H1 (cell line): ENCODE measurements at places on chromosomes 12 and 14.

- peaks cover 23% of the 10 kb centered on the region for H3K27me3 ChIP-seq
- no peak overlapping the region for H3K27ac ChIP-seq
- peaks cover 11% of the 10 kb centered on the region; the same call in 1 of the 2 replicates for H3K4me1 ChIP-seq
- no peak overlapping the region for H3K4me3 ChIP-seq
Observed at GRCh38 chr12:88952562-88952942, 372.3 kb upstream of the KITLG start.

DNA sequence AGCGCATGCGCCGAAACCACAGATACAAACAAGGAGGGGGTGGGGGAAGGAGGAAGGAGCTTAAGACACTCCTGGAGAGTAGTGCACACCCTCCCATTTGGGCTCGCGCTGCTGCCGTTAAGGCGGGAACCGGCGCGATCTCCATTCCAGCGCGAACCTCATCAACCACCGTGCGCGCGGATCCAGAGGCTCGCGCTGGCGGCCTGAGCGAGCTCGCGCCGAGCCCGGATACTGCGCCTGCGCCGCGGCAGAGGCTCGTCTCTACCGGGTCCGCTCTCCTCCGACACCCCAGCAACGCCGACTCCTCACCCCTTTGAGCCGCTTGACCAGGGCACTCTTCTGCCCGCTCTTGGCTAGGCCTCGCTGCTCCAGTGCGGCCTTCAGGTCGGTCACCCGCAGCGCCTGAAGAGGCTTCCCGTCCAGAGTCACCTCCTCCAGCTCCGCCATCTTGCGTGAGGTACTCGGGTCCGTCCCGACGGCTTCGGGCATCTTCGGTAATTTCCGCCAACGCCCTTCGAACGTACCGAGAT lies at the start of gene ACIN1:
ACIN1 (minus strand) TSS at position 471 of the 530 bp plus-strand sequence; CDS start at position 447, 24 bp downstream.
- peak; percentile 100 for DNase-seq
- H3K36me3 ChIP-seq = peaks cover 36% of the 10 kb centered on the region
- peak within 1 kb of the TSS; percentile 99 for H3K27ac ChIP-seq

GRCh38 chr14:61703342-61704129 lies 8.2 kb downstream of the HIF1A start:
- H3K27me3 ChIP-seq = no peaks in the 10 kb centered on the region
- H3K36me3 ChIP-seq = no peaks in the 10 kb centered on the region
- no peak overlapping the region for H3K27ac ChIP-seq
- H3K4me1 ChIP-seq = peaks cover 2% of the 10 kb centered on the region; the same call in 1 of the 2 replicates

GRCh38 chr12:130204541-130204953 lies 42.3 kb downstream of the FZD10 start:
- no peaks in the 10 kb centered on the region for H3K36me3 ChIP-seq
- H3K4me1 ChIP-seq = no peaks in the 10 kb centered on the region
- H3K4me3 ChIP-seq = no peak overlapping the region
- no peak for DNase-seq
- H3K27ac ChIP-seq = no peak overlapping the region
- H3K27me3 ChIP-seq = no peaks in the 10 kb centered on the region

GRCh38 chr12:72485017-72485701 lies 213.0 kb downstream of the TRHDE start:
- no peaks in the 10 kb centered on the region for H3K27me3 ChIP-seq
- H3K4me3 ChIP-seq = no peak overlapping the region
- no peak overlapping the region for H3K27ac ChIP-seq
- H3K4me1 ChIP-seq = no peaks in the 10 kb centered on the region
- no peak for DNase-seq
- no peaks in the 10 kb centered on the region for H3K36me3 ChIP-seq

- no peaks in the 10 kb centered on the region for H3K27me3 ChIP-seq
- H3K4me1 ChIP-seq = no peaks in the 10 kb centered on the region
- DNase-seq = no peak
- no peaks in the 10 kb centered on the region for H3K36me3 ChIP-seq
- no peak overlapping the region for H3K4me3 ChIP-seq
Observed at GRCh38 chr12:4421590-4422031, 24.0 kb downstream of the FGF6 start.

GRCh38 chr12:2615665-2616402 lies 178.9 kb upstream of the FKBP4 start:
- H3K4me1 ChIP-seq = no peaks in the 10 kb centered on the region
- no peaks in the 10 kb centered on the region for H3K27me3 ChIP-seq
- H3K27ac ChIP-seq = no peak overlapping the region
- H3K36me3 ChIP-seq = no peaks in the 10 kb centered on the region
- no peak for DNase-seq

DNA sequence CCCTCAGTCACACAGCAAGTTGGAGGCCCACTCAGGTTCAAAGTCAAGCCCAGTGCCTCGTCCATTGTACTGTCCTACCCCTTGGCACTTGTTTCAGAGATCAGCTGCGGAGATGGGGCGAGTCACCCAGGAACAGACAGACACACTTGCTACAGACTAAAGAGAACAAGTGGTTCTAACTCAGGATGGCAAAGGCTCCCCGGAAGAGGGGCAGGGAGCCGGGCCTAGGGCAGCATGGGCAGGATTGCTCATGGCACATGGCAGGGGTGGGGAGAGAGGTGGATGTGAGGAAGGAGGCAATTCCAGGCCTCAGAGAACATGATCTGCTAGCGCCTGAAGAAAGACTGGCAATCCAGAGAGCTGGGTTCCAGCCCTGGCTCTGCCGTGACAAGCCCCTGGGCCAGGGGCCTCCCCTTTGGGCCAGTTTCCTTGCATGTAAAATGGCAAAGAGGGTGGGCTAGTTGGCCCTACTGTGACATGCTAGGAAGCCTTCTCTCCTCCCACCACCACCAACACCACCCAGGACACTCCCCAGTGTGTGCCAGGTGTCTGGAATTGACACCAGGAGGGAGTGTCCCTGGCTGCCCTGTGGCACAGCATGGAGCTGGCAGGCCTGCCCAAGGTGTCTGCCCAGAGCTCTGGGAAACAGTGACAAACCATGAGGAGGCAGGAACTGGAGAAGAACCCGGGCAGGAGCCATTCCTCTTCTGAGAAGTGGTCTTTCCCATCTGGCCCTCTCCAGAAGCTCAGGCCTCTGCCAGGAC lies 24.0 kb upstream of the IRF2BPL start:
- H3K4me1 ChIP-seq = peaks cover 8% of the 10 kb centered on the region
- H3K27ac ChIP-seq = no peak overlapping the region
- no peak for DNase-seq

- H3K4me3 ChIP-seq = no peak overlapping the region
- H3K27ac ChIP-seq = no peak overlapping the region
- H3K27me3 ChIP-seq = no peaks in the 10 kb centered on the region
- no peaks in the 10 kb centered on the region for H3K36me3 ChIP-seq
- no peaks in the 10 kb centered on the region for H3K4me1 ChIP-seq
- no peak for DNase-seq
Observed at GRCh38 chr12:92886131-92886530, 43.0 kb downstream of the EEA1 start.

- H3K27me3 ChIP-seq = no peaks in the 10 kb centered on the region
- no peaks in the 10 kb centered on the region for H3K36me3 ChIP-seq
- DNase-seq = no peak
- no peak overlapping the region for H3K4me3 ChIP-seq
- peaks cover 5% of the 10 kb centered on the region for H3K4me1 ChIP-seq
Observed at GRCh38 chr14:94213021-94213420, 38.9 kb downstream of the PPP4R4 start.

GRCh38 chr12:92065018-92065499 lies 80.6 kb downstream of the BTG1 start:
- no peaks in the 10 kb centered on the region for H3K36me3 ChIP-seq
- no peaks in the 10 kb centered on the region for H3K27me3 ChIP-seq
- no peaks in the 10 kb centered on the region for H3K4me1 ChIP-seq
- H3K27ac ChIP-seq = no peak overlapping the region

DNA sequence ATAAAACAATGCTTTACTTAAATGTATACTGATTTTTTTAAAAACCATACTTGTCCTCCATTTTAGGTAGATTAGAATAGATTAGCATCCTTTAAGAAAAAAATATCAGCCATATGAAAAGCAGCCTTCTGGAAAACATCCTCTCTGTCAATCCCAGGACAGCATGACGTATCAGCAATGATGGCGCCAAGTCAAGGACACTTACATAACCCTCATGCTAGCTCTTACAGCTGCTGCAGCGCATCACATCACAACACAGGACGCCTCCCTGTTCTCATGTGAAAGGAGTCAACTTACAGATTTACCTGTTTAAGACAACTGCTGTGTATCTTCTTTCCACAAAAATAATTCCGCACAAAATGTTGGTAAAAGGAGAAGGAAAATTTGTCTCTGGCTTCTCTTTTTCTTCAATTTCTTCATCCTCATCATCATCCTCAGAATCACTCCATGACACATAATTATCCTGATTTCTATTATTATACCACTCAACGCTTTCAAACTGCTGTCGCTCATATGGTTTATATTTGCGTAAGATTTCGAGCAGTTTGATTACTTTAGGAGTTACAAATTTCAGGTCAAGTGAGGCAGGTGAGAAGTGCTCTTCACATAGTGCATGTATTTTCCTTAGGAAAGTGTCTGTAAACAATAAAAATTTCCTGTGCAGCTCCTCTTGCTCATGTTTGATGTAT lies 33.3 kb downstream of the DICER1 start:
- H3K36me3 ChIP-seq = peaks cover 7% of the 10 kb centered on the region
- H3K4me3 ChIP-seq = no peak overlapping the region
- DNase-seq = no peak

DNA sequence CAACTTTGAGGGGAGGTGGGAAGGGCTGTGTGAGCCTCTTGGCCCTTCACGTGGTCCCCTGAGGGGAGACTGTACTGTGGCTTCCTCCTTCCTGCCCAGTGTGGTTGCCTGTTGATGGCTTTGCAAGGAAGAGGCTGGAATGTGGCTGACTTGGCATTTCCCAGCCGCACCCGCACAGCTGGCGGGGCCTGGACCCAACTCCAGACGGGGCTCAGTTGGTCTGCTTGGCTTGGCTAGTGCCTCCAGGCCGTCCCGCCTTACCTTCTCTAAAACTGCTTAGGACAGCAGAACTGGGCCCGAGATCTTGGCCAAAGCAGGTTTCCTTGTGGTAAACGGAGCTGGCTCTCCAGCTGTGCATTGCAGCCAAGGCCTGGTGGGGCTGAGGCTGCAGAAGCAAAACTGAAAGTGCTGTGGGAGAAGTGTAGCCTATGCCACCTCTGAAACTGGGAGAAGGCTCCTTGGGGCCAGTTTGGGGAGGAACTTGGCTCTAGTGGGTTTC lies 139.5 kb downstream of the SMOC1 start:
- no peak overlapping the region for H3K4me3 ChIP-seq
- H3K27ac ChIP-seq = no peak overlapping the region
- H3K27me3 ChIP-seq = no peaks in the 10 kb centered on the region
- DNase-seq = no peak
- H3K4me1 ChIP-seq = no peaks in the 10 kb centered on the region
- H3K36me3 ChIP-seq = no peaks in the 10 kb centered on the region

DNA sequence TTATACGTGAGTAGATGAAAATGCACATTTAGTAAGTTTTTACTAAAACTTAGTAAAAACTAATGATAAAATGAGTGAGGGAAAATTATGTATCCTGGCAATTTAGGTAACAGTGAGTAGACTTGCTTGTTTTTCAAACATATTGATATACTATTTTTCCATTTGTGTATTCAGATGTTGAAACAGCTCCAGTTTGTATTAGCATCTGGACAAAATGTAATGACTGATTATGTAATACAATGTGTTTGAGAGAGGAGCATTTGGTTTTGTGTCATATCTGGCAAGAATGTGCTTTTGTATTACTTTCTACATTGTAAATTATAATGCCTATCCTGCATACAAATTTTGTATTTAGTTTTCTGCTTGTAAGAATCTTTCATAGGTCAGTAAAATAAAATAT lies 5.6 kb downstream of the CNOT2 start:
- H3K36me3 ChIP-seq = peaks cover 3% of the 10 kb centered on the region; the same call in 1 of the 2 replicates
- H3K27ac ChIP-seq = no peak overlapping the region
- H3K27me3 ChIP-seq = no peaks in the 10 kb centered on the region
- H3K4me3 ChIP-seq = no peak overlapping the region

- peaks cover 3% of the 10 kb centered on the region for H3K4me1 ChIP-seq
- peak overlapping the region; percentile 69 for H3K4me3 ChIP-seq
- H3K27ac ChIP-seq = no peak overlapping the region
- peak; percentile 60 for DNase-seq
Observed at GRCh38 chr14:103846543-103847450, 578 bp downstream of the PPP1R13B start.

- H3K27me3 ChIP-seq = no peaks in the 10 kb centered on the region
- DNase-seq = no peak
- H3K4me3 ChIP-seq = no peak overlapping the region
- no peak overlapping the region for H3K27ac ChIP-seq
- peaks cover 9% of the 10 kb centered on the region; the same call in 1 of the 2 replicates for H3K4me1 ChIP-seq
Observed at GRCh38 chr14:100695423-100695738, 31.3 kb upstream of the DLK1 start.
